ENCODE measurements at places on chromosomes 11 and 22.

DNA sequence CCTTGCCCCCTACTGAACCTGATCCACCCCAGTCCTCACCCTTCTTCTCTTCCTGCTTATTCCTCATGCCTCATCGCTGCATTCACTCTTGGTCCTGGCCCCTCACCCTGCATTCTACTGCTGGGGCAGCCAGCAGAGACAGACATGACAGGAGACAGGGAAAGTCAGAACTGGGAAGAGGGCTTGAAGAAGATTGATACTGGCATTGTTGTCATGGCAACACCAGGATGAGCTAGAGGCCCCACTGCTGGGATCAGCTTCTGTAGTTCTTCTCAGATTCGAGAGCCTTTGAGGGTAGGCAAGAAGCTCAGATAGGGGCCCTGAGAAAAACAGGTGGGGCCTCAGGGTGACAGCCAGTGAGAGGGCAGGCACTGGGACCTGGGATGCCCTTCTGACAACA, 264.3 kb downstream of the MIAT start:
- no peak for DNase-seq

DNA sequence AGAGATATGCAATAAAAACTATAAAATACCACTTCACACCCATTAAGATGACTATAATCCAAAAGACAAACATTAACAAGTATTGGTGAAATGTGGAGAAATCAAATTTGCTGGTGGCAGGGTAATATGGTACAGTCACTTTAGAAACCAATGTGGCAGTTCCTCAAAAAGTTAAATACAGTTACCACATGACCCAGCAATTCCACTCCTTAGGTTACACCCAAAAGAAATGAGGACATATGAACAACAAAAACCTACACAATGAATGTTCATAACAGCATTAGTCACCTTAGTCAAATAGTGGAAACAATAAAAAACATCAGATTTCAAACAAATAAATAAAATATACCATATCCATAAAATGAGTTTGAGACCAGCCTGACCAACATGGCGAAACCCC, 52.6 kb downstream of the RDX start:
- DNase-seq: no peak

- DNase-seq: no peak
These were observed 24.7 kb downstream of the PLEKHA7 start for GRCh38 chr11:16989554-16989953.

DNA sequence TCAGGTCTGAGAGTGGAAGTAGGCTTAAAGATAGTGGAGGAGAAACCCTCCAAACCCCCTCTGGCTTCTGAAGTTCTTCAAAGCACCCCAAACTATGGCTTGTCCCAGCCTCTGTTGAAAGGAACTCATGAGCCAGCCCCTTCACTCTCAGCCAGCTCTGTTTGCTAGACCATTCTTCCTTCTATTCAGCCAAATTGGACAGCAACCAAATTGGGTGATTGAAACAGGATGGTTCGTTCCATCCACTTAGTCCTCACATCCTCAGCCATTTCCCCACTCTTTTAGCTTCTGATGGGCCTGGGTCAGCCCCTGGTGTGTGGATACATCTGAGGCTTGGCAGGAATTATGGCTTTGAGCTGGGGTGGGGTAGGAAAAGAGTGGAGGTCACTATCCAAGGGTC, 4.5 kb downstream of the HTR3A start:
- no peak for DNase-seq

DNA sequence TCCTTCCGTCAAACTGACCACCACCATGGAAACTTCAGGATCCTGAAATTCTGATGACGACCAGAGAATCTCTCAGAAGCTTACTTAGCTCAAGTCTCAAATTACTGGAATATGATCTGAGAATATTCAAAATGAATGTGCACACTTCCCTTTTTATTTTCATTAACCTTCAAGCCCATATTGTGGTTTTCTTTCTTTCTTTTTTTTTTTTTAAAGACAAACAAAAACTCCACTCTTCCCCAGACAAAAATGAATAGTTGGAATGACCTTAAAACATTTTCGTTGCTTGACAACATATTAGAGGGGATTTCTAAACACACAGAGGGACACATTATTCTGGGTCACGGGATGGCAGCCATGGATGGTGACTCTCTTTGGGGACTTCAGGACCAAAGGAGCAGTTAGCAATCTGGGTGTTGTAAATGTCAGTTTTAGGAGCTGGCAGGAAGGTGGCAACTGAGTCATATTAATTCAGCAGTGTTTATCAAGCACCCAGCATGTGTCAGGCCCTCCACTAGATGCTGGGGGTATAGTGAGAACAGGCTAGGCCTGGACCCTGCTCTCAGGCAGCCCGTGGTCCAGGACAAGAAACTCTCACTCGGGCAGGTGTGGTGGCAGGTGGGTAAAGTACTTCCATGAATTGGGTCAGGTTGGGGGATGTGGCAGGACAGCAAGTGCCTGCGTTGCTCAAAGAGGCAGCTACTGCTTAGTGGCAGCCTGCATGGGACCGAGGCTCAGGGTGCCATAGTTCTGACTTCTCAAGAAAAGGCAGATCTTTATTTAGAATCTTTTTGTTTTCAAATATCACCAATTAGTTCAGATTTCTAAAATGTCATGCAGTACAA, 126.1 kb downstream of the HIPK3 start:
- no peak for DNase-seq

DNA sequence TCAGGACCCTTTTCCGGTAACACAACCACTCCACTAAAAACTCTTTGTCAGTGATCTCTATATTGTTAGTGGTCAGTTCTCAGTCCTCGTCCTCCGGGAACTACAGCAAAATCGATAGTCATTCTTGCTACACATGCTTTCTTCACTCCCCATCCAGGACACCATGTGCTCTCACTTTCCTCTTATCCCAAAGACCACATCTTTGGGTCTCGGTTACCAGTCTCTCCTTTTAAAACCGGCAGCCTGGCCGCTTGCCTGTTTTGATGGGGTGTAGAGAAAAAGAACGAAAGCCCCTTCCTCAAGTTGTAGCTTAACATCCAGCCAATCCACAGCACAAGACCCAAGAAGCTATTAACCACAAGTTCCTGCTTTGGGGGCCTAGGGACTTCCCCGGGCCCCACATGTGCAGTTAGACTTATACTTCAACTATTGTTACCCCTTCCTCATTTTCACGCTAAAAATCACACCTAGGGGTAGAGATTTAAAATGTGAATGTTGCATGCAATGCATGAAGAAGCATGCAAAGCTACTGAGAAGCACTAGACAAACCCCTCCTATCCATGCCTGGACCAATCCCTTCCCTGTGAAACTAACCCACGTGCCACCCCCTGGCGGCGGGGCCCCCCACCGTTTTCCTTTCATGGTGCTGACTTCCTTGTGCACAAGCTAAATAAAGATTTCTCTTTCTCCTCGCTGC, 1.5 kb upstream of the TOLLIP start:
- peak; percentile 44 for DNase-seq

DNA sequence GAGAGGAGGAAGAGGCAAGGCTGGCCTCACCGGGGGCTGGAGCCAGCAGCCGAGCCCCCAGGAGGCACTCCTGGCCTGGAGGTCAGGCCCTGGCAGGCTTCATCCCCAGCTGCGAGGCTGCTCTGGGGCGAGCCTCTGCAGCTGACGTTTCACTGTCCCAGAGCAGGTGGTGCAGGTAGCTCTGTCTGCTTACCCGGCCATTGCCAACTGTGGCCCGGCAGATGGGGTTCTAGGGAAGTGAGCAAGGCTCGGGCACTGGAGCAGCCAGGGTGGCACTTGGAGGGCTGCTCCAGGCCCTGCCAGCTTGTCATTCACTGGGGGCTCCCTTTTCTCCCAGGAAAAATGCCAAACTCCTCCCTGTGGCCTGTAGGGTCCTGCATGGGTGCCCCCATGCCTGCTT, 118.7 kb upstream of the ANO1 start:
- no peak for DNase-seq

DNA sequence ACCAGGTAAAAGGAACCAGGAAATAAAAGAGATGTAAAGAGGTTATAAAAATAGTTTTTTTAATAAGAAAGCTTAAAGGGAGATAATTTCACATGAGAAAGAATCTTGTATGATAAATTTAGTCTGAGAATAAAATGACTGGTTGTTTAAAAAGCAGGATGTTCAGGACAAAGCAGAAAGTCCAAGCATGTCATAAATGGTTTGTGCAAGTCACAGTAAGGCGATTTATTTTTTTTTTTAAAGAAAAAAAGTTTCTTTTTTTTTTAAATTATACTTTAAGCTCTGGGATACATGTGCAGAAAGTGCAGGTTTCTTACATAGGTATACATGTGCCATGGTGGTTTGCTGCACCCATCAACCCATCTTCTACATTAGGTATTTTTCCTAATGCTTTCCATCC, 30.8 kb downstream of the GLYATL2 start:
- no peak for DNase-seq

- peak; percentile 65 for DNase-seq
These were observed 19.5 kb downstream of the IL17REL start for GRCh38 chr22:49992921-49993648.

GRCh38 chr22:24510637-24511625, 15.8 kb downstream of the UPB1 start:
- DNase-seq: no peak

GRCh38 chr11:122843281-122844141, 5.2 kb downstream of the CRTAM start:
- DNase-seq: peak; percentile 42

GRCh38 chr22:46465345-46465720, 72.1 kb downstream of the CELSR1 start:
- no peak for DNase-seq

- no peak for DNase-seq
These were observed 3.3 kb upstream of the CRACR2B start for GRCh38 chr11:824292-824880.

DNA sequence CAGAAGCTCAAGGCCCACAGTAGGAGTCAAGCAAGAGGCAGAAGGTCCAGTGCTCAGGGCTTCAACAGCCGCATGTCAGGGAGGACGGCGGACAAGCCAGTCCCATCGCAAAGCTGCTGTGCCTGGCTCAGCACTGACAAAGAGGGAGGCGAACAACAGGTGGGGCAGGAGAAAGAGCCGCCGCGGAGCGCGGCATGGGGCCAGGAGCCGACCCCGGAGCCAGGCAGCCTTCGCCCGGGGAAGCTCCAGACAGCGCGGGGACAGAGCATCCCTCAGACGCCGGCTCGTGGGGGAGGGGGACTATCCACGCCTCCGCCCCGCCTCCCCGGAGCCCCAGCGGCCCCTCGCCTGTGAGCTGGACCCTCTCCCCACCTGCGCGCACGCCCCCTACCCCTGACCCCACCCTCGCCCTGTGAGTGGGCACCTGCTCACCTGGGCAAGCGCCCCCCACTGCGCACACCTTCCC, 369 bp downstream of the DHCR7 start:
- peak; percentile 43 for DNase-seq

DNA sequence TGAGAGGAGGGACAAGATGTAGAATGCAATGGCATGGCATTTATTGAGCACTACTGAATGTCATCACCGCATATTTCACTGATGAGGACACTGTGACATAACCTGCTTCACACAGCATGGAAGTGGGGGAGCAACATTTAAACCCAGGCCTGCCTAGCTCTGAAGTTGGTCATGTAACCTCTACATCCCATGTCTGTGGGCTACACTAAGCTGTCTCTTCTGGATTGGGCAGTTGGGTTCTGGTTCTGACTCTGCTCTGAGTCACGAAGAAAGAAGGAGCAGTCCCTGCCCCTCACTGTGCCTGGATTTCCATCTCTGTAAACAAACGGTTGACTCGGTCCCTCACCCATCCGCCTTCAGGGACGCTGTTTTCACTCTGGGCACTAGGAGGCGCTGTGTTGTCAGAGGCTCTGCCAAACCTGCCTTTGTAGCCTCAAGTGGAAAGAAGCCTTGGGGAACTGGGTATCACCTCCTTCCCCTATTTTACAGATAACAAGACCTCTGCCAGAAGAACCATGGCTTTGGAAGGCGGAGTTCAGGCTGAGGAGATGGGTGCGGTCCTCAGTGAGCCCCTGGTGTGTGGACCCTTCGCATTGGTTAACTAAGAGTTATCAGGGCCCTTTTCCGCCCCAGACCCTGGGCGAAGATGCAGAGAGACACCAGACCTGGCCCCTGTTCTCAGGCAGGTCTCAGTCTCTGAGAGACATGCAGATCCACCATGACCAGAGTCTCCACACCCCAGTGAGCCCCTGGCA, 12.7 kb upstream of the ARHGEF17 start:
- DNase-seq: peak; percentile 78

DNA sequence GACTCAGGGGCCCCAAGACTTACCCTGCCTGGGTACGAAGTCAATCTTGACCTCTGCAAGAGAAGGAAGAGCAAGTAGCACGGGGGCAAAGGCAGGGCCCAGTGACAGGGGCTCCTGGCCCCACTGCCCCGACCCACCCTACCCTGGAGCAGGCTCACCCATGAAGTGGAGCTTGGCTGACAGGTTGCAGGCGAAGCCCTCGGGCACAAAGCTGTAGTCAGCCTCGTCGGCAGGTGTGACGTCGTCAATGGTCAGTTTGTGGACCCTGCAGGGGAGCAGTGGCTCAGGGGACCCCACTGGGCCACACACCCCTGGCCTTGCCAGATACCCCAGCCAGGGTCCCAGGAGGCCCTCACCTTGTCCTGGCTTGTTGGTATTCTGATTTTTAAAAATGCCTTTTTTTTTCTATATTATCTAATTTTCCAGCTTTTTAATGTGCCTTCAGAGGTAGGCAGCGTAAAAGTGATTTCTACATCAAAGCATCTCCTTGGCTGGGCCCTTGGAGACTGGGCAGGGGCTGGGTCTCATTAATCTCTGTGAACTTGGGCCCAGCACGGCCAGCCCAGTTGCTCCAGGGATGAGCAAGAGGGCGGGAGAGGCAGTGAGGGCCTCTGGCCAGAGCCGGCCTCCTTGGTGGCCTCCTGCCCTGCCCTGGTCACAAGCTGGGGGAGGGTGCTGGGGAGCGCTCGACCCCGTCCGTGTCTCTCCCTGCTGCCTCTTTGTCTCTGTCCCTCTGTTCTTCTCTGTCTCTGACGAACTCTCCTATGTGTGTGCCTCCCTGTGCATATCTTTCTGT, 11.3 kb downstream of the MYBPC3 start:
- DNase-seq: no peak

DNA sequence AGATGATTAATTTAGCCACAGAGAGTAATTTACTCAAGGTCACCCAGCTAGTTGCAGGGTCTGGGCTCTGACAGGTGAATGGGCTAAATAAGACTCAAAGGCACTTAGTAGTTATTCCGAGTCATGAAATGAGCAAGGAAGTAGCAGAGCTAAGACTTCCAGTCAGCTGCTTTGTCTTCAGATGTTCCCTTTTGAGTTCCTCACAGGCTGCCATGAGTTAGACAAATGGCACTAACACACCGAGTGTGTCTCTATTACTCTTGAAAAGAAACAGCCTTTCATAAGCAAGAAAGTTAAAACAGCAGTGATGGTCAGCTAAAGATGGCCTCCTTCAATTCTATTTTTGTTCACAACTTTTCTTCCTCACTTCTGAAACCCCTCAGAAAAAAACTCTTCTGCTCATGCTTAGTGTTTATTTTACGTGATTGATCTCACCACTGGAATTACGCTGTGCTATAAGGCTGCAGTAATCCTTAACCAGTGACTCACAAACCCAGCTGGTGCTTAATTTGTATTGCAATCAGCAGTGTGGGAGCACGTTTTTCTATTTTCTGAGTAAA, 389.1 kb downstream of the AASDHPPT start:
- DNase-seq: no peak

DNA sequence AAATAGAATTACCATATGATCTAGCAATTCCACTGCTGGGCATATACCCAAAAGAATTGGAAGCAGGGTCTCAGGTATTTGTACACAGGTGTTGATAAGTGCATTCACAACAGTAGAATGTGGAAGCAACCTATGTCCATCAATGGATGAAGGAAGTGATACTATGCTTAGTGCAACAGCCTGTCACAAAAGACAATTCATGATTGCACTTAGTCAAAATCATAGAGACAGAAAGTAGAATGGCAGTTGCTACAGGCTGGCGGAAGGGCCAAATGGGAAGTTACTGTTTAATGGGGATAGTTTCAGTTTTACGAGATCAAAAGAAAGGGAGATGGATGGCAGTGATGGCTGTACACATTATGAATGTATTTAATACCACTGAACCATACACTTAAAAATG, 42.0 kb downstream of the SGSM3 start:
- DNase-seq: no peak
